Endothelial cell (in vitro differentiated cells): ENCODE measurements at places on chromosomes 3 and 15.

GRCh38 chr3:111837112-111837511 is 22.0 kb upstream of the PHLDB2 start:
- DNase-seq, result no peak

GRCh38 chr3:113545594-113545993 is 13.2 kb downstream of the SIDT1 start:
- no peak for DNase-seq

DNA sequence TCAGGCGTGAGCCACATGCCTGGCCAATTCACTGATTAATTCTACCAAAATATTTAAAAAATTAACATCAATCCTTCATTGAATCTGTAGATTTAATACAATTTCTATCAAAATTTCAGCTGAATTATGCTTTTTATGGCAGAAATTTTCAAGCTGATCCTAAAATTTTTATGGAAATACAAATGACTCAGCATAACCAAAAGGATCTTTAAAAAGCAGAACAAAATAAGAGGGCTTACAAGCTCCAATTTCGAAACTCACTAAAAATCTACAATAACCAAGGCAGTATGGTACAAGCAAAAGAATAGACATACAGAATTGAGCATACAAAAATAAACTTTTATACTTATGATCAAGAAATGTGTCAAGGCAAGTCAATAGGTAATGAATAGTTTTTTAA is 180.4 kb upstream of the CTNNB1 start:
- no peak for DNase-seq

DNA sequence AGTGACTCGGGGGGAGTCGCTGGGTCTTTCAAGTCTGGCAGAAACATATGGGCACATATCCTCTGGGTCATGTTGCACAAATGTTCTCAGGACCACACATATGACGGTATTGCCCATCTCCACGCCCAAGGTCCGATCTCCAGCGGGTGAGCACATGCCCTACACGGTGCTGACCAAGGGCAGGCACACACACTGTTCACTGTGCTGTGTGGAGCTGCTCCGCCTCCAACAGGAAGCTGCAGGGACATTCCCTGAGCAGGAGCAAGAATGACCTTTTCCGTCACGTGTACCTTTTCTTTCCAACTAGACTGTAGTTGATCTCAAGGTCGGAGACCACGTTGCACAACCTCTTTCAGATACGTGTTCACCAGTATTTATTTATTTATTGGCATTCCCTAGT is 41.7 kb upstream of the B3GNT5 start:
- DNase-seq, result no peak

DNA sequence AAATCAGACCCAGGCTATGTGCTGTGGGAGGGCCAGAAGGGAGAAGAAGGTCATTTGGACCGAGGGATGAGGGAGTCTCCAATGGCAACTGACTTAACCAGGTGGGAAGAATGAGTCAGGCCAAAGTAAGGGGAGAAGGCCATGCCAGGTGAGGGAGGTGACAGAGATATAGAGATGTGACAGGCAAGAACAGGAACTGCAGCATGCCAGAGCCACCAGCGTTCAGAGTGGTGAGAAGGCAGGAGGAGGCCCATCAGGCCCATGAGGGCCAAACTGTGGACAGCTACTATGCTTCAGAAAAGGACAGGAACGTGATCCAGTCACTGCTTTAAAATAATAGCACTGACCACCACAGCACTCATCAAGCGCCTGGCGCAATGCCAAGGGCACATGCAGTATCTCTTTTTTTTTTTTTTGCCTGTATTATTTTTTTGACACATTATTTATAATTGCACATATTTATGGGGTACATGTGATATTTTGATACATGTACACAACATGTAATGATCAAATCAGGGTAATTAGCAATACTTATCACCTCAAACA is 154.3 kb upstream of the IGF1R start:
- no peak for DNase-seq
